Fibroblast of lung (primary cell): ENCODE measurements at places on chromosomes 13 and 19. TPM values are rescaled to one million over a fixed set of nuclear protein-coding genes. Genes with fewer than 3 reads are reported as not detected.
A peak's percentile ranks its signal among the peaks of the same experiment; 100 is the strongest.

CHAF1A gene
- total RNA-seq: 3.9 and 5.9 TPM in 2 replicates

YJEFN3 gene
- 0.50 and 0.51 TPM in 2 replicates for total RNA-seq

CBY2 gene
- not detected in 2 replicates for total RNA-seq

ZNF865 gene
- 0.51 and 1.2 TPM in 2 replicates for total RNA-seq

OLFM2 gene
- 0.66 and 1.0 TPM in 2 replicates for total RNA-seq

- no peak overlapping the region for H3K4me3 ChIP-seq
- H3K27me3 ChIP-seq: no peaks in the 10 kb centered on the region
- no peak overlapping the region for H3K27ac ChIP-seq
- H3K4me1 ChIP-seq: peaks cover 5% of the 10 kb centered on the region
These were observed 8.1 kb downstream of the PAK4 start for GRCh38 chr19:39133431-39134270.

DNA sequence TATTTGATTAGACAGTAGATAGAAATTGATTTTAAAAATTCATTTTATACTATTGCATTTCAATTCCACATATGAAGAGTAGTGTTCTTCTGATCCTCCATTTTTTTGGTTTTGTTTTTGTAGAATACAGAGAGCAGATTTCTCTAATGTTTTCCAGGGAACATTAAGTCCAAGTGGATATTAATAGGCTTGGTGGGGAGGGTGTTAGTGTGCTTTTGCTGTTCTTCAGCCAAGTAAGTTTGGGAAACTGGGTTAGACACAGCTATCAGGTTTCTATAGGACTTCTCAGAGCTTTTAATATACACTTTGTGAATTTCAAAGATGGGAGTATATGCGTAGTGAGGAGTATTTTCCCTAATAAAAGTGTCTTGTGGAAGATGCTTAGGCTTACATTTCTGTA is 21.8 kb downstream of the NAA16 start:
- no peak overlapping the region for H3K27ac ChIP-seq
- DNase-seq: peak; percentile 65
- no peaks in the 10 kb centered on the region for H3K27me3 ChIP-seq
- no peak overlapping the region for H3K4me3 ChIP-seq
- no peaks in the 10 kb centered on the region for H3K4me1 ChIP-seq
- H3K36me3 ChIP-seq: no peaks in the 10 kb centered on the region

DNA sequence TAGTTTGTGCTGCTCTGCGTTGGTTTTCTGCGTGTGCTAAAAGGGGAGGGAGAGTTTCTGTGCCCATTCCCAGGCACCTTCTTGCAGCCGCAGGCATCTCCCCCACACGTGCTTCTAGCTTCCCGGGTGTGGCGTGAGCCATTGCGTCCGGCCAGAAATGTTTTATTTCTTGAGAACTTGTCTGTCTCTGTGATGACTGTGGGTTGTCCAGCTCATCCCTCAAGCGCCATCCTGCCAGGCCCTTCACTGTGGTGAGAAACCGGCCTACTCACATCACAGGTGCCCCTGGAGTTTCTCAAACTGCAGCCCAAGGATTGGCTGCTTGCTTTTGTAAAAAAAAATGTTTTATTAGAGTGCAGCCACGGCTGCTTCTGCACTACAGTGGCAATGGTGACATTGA is 24.2 kb downstream of the EPN1 start:
- no peak overlapping the region for H3K4me3 ChIP-seq
- no peak for DNase-seq
- no peaks in the 10 kb centered on the region for H3K27me3 ChIP-seq
- no peak overlapping the region for H3K27ac ChIP-seq
- H3K4me1 ChIP-seq: no peaks in the 10 kb centered on the region
- H3K36me3 ChIP-seq: peaks cover 9% of the 10 kb centered on the region

GRCh38 chr13:95438297-95438696 is 114.2 kb upstream of the CLDN10 start:
- no peak overlapping the region for H3K27ac ChIP-seq
- H3K27me3 ChIP-seq: no peaks in the 10 kb centered on the region
- no peak overlapping the region for H3K4me3 ChIP-seq
- no peaks in the 10 kb centered on the region for H3K36me3 ChIP-seq

- DNase-seq: peak; percentile 83
- H3K4me3 ChIP-seq: no peak overlapping the region
- no peaks in the 10 kb centered on the region for H3K36me3 ChIP-seq
- peaks cover 12% of the 10 kb centered on the region for H3K4me1 ChIP-seq
- no peaks in the 10 kb centered on the region for H3K27me3 ChIP-seq
These were observed 4.2 kb upstream of the LRRC25 start for GRCh38 chr19:18401580-18402112.
